Left lobe of liver (tissue), 2 donors: ENCODE measurements at places on chromosomes 12 and 14. TPM values are rescaled to one million over a fixed set of nuclear protein-coding genes. Genes with fewer than 3 reads are reported as not detected.

DNA sequence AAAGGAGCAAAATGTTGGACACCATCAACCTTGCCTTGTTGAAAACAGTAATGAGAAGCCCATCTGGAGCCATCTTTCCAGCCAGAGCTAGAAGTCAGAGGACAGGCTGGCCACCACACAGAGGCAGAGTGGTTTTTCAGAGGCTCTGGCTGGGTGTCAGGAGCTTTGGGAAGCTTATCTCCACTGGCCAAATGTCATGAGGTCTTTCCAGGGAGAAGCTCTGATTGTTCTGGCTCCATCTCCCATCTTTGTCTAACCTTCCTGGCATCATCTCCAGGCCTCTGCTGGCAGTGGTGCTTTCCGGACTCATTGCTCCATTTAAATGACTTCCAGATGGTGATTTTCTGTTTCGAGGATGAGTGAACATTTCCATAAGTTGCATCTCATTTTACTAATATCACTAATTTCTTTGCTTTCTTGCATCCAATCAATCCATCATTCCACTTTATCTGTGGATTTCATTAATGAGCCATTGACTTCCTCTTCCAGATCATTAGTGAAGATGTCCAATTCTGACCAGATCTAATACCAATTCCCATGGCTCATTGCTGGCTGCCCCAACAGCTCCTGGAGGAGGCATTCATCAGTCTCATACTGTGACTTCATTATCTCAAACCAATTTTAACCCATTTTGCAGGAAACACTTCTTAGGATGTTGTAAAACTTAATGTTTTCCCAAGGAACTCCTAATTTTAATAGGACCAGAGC, 35.3 kb upstream of the TMTC1 start:
- DNase-seq = no peak

GRCh38 chr14:104228716-104229533, 90.5 kb downstream of the KIF26A start:
- no peak for DNase-seq

RNASE7 gene
- total RNA-seq = 0.13 TPM

DNA sequence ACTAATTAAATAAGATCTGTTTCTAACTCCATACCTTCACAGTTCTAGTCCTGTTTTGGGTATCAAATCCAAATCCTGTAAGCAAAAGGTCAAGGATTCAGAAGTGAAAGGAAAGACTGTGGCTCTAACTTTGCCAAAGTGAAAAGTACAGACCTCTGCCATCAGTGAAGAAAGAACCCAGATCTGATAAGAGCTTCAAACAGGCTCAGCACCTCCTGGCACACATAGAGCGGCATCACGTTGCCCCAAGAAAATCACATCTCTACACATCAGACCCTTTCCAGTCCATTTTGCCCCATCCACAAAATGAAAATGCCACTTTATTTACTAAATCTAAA, 23.2 kb downstream of the CLIP1 start:
- DNase-seq = no peak

KRT79 gene
- not detected for total RNA-seq

GRCh38 chr14:67738740-67739504, 37.2 kb downstream of the RDH12 start:
- peak; percentile 86 for DNase-seq

RALGAPA1 gene
- 21.1 TPM for total RNA-seq

GRCh38 chr14:95519699-95520098, 3.2 kb upstream of the SYNE3 start:
- DNase-seq = peak; percentile 48

DNA sequence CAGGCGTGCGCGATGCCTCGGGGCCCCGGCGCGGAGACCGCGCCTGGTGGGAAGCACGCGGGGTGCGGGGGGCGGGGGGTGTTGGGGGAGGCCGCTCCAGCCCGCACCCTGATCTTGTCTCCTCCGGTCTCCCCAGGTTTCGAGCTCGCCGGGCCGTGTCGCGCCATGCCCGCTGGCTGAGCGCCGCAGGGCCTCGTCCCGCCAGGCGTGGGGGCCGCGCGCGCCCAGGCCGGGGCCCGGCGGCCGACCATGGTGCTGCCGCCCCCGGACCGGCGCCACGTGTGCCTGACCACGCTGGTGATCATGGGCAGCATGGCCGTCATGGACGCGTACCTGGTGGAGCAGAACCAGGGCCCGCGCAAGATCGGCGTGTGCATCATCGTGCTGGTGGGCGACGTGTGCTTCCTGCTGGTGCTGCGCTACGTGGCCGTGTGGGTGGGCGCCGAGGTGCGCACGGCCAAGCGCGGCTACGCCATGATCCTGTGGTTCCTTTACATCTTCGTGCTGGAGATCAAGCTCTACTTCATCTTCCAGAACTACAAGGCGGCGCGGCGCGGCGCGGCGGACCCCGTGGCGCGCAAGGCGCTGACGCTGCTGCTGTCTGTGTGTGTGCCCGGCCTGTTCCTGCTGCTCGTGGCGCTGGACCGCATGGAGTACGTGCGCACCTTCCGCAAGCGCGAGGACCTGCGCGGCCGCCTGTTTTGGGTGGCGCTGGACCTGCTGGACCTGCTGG, 2.4 kb downstream of the TMEM121 start:
- peak; percentile 49 for DNase-seq

RPS6KA5 gene
- total RNA-seq = 1.4 TPM

RND1 gene
- 32.0 TPM for total RNA-seq

DNA sequence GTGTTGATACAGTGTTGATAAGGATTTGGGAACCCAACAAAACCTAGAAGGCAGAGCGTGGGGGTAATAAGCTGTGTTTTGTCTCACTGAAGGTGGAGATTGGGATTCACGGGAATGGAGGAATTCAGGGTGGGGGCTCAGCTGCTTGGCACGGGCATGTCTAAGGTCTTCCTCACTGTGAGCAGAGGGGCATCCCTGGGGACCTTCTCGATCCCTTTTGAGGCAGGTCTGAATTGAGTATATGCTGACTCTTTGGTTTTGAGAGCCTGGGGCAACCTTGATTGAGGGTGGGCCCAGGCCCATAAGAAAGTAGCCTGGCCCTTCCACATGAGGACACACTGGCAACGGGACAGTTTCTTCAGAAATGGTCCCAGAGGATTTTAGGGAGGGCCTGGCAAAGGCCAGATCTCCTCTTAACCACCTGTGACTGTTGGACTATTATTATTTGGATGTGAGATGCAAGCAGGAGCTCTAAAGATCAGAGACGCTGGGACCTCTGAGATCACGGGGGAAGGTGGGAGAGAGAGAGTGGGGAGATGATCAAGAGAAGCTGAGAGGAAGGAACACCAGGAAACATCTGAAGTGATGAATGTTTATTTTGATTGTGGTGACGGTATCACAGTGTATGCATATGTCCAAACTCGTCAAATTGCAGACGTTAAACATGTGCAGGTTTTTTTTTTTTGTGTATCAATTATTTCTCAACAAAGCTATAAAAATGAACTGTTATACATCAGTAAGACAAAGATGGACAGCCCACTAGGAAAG, 48.4 kb downstream of the SMIM41 start:
- DNase-seq = no peak

DNA sequence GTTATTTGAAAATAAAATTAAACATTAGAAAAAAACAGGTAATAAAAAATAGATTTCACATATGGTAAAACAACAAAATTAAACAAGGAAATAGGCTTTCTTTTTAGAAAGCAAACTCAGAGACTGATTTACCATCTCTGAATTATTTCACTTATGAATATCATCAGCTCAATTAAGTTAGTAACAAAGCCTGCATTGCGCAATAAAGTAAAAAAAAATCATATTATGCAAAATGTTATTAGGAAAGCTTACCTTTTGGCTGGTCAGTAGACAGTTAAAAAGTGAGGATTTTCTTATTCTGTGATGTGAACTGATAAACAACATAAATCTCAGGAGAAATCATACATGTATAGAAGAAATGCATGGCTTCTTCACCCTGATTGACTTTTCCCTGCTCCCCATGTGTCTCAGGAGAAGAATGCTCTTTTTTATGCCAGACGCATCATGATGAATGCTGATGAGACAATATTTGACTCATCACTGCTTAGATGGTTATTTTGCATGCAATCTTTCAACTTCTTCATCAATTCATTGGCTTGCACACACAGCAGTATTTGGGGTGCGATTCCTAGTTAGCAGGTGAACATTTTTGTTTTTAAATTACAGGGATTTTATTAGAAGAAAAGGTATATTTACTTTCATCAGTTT, 124.5 kb upstream of the USP15 start:
- DNase-seq = no peak

- DNase-seq = no peak
Observed at GRCh38 chr14:90523544-90523943, 126.7 kb downstream of the CALM1 start.

LRRK2 gene
- 7.0 TPM for total RNA-seq

- no peak for DNase-seq
Observed at GRCh38 chr12:80620281-80620680, 87.2 kb upstream of the MYF6 start.

PABPN1 gene
- total RNA-seq = 86.9 TPM

DNA sequence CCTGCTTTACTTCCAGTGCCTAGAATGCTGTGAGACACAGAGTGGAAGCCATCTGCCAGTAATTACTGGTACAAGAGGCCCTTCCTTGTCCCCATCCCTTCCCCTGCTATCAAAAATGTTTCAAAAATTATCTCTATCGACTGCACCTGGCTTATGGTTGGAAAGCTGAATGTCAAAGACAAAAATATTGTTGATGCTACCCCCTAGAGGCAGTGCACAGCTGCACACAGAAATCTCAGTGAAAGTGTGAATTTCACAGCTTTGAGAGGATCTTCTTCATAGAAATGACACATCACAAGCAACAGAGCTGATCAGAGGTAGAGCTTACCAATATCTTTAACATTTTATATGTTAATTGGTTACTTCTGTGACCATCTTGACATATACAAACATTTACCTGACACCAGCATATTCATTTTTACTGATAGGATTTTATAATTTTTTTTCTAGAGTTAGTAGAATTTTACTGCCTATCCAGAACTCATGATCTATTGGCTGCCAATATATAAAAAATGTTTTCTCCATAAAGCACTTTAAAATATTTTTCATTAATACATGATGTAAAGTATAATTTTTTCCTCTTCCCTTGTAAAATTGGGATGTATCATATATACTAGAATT, 138.0 kb downstream of the AACS start:
- no peak for DNase-seq

SPTSSA gene
- 14.8 TPM for total RNA-seq

GRCh38 chr14:92986254-92987147, 63.6 kb downstream of the CHGA start:
- DNase-seq = peak; percentile 88

GRCh38 chr12:56255671-56256070, 2.5 kb downstream of the ANKRD52 start:
- no peak for DNase-seq

- DNase-seq = no peak
Observed at GRCh38 chr12:95997911-95998510, 1.9 kb upstream of the HAL start.

GRCh38 chr12:56758728-56759262, 4.3 kb upstream of the HSD17B6 start:
- no peak for DNase-seq

GRCh38 chr12:2609020-2609419, 185.8 kb upstream of the FKBP4 start:
- no peak for DNase-seq

- DNase-seq = no peak
Observed at GRCh38 chr14:61184112-61184511, 97.0 kb downstream of the TMEM30B start.

GRCh38 chr14:71498212-71498611, 434.0 kb upstream of the RGS6 start:
- DNase-seq = no peak

- DNase-seq = no peak
Observed at GRCh38 chr14:58872061-58872460, 234.3 kb downstream of the DACT1 start.

DNA sequence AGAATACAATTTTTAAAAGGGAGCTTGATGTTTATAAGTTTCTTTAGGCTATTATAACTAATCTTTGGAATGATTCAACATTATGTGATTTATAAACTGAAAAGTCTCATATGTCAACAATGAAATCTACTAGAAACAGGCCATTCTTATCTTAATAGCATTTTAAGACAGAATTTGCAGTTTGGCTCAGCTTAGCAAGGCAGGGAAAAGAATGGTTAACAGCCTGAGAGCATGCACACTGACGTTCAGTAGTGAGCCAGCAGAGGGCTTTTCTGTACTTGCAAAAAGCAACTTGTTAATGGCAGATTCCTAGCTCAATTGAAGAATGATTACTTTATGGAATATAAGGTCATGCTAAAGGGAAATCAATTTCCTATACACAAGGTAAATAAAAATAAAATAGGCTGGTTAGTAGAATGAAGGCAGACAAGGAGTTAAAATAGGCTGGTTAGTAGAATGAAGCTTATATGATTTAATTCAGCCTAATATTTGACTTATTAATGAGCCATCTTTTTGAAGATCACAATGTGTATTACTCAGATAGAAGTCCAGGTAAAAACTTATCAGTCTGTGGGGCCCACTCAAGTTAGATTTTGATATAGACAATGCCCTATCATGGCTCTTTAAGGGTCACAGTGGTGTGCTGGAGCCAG, 95.9 kb downstream of the OTOGL start:
- no peak for DNase-seq
